ENCODE measurements at places on chromosomes 1 and 21.

- DNase-seq: no peak
Observed at GRCh38 chr1:59100708-59101374, 196.1 kb upstream of the FGGY start.

GRCh38 chr1:177163844-177164379, 600 bp downstream of the ASTN1 start:
- DNase-seq: no peak

GRCh38 chr1:7127322-7128075, 342.2 kb downstream of the CAMTA1 start:
- no peak for DNase-seq

DNA sequence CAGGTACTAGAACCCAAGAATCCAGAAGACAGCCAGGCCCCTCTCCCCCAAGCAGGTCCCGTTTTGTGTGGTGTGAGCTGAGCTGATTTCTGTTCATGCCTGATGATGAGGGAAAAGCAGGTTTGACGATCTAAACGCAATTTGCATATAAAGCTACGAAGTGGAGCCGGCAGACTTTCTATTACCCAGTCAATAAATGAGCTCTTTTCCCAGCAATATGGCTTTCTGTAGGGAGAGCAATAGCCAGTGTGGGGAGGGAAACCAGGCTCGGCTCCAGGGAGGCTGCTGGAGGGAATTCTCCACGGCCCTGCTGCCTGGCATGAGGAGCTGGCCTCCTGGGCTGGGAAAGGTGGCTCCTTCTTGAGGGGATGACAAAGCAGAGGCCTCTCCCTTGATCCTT, 140.7 kb upstream of the AJAP1 start:
- DNase-seq: no peak

- DNase-seq: no peak
Observed at GRCh38 chr1:231642618-231643017, 16.0 kb downstream of the DISC1 start.

DNA sequence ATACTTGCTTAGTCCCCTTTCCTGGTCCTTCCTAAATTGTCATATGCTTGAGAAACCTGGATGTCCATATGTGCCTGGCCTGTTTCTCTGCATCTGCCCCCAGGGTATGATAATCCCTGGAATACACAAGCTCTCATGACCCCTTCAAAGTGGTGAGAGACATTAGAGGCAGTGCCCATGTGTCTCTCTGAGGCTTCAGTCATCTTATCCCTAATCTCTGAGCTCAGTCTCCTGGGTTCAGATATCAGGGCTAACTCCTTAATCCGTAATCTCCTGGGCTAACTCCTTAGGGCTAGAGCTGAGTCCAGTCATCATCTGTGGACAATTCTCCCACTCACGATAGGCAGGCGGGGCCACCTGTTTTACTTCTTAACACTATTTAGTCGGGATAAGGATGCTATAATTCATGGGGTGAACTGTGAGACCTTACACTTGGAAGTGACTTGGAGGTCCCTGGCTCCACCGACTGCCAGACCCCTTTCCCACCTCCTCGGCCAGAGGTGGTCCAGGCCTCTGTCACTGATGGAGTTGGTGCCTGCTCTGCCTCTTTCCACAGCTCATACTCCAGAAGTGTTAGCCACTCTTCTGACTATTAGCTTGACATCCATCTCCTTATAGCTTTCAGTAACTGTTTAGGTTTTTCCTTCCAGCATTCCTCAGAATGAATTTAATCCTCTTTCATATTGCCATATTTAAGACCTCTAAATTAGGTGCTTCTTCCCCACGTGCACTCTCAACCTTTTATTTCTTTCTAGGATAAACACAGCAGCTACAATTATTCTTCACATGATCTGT, 22.7 kb downstream of the CCN1 start:
- DNase-seq: no peak

DNA sequence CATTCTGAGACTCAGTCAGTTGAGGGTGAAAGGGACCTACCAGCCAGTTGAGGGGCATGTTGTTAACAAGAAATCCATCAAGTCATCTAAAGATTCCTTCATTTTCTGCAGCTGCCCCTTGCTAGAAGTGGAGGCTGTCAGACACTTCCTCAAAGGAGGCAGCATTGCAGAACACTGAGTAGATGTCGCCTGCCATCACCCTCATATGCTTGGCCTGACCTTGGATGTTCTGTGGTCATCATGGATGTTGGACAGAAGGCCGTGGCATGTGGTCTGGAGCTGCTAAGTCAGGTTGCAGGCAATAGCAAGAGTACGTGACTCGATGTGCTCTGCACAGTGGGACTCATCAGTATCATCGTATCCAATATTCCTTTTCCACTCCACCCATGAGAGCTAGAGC, 70.6 kb downstream of the GATAD2B start:
- DNase-seq: no peak

GRCh38 chr21:35211782-35212181, 162.7 kb upstream of the RUNX1 start:
- DNase-seq: no peak

- no peak for DNase-seq
Observed at GRCh38 chr1:15296585-15297321, 49.7 kb downstream of the FHAD1 start.

DNA sequence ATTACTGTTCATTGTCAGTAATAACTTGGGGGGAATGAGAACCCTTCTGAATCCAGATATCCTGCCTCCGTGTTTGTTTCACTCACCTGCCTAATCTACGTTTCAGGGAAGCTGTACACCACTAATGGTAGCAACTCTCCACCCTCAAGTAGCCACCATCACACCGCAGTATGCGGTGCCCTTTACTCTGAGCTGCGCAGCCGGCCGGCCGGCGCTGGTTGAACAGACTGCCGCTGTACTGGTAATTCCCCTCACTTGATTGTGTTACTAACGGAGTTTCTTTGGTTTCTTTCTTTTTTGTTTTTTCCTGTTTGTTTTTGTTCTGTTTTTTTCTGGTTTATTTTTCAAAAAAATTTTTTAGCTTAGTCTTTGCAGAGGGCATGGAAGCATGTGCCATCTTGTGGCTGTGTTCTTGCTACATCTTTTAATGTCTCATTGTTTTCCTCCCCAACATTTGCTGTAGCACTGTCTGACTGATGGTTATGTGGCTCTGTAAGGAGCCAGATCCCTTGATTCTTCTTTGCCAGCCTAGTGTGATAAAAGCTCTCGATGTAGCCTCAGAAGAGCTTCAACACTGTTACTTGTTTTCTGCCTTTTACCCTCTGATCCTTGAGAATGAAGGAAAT, 15.9 kb upstream of the OLFML3 start:
- DNase-seq: no peak

DNA sequence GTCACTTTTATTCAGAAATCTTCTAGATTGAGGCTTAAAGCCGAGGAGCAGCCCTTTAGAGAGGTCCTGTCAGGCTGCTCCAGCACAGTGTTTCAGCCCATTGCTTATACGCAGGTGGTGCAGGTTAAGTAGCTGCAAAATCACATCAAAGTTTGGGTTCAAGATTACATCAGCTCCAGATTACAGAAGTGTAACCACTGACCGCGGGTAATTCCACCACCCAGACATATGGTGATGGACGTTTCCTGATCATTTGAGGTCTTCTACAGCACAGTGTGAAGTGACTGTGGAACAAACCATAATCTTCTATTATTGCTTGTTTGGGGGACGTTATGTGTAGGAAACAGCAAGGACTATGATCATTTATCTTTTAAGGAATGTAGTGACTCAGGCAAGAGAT, 11.8 kb downstream of the C1orf115 start:
- DNase-seq: no peak

DNA sequence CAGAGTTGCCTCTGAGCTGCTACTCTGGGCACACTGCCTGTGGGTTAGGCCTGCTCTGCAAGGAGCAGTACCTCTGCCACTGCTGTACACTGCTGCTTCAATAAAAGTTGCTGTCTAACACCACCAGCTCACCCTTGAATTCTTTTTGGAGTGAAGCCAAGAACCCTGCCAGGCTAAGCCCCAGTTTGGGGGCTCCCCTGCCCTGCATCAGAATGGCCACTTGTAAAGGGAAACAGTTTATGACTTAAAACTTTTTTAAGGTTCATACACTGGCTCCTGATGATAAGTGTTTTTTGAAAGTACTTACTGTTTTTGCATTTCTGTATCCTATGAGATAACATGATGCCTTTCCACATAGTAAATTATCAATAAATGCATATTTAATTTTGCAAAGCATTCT, 310.0 kb downstream of the LMO4 start:
- DNase-seq: no peak

GRCh38 chr1:209104646-209105045, 478.9 kb upstream of the CAMK1G start:
- no peak for DNase-seq

GRCh38 chr21:31288191-31288590, 55.9 kb downstream of the TIAM1 start:
- no peak for DNase-seq

DNA sequence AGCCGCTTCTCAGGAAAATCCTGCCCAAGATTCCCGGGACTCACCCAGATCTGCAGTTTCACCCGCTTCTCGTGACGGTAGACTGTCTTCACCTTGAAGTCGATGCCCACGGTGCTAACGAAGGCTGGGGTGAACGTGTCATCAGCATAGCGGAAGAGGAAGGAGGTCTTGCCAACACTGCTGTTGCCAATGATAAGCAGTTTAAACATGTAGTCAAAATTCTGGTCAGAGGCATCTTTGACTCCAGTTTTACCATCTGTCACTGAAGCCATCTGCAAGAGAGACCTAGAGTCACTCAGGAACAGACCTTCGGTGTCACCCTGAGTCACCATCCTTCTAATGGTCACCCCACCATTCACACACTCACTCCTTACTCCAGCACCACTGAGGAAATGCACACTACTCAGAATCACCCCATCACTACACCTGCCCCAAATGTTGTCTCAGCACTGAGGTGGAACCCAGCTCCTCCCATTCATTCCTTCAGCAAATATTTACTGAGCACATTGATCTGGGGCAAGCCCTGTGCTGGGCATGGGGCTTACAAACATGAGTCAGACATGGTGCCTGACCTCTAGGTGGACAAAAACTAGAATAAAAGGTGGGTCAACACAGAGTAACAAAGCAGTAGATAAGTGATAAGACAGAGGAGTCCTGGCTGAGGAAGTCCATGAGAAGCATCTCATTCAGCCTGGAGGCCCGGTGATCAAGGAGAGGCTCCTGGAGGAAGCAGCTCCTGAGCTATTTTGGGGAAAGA, 13.5 kb downstream of the RAB3B start:
- no peak for DNase-seq

DNA sequence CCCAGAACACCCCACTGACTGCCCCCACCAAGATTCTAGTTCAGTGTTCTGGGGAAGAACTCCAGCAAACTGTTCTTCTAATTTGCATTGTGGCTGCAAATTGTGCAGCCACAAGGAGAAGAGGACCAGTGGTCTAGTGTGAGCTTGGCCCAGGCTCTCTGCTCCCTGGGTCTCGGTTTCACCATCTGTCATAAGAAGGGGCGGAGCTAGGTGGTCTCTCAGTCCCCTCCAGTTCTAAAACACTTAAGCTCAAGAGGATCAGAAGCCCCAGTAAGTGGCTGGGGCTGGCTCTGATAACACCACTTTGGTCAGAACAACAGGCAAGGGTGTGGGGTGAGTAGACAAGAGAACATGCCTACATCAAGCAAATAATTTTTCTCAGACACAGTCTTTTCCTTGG, 99.9 kb downstream of the BEND5 start:
- DNase-seq: no peak

DNA sequence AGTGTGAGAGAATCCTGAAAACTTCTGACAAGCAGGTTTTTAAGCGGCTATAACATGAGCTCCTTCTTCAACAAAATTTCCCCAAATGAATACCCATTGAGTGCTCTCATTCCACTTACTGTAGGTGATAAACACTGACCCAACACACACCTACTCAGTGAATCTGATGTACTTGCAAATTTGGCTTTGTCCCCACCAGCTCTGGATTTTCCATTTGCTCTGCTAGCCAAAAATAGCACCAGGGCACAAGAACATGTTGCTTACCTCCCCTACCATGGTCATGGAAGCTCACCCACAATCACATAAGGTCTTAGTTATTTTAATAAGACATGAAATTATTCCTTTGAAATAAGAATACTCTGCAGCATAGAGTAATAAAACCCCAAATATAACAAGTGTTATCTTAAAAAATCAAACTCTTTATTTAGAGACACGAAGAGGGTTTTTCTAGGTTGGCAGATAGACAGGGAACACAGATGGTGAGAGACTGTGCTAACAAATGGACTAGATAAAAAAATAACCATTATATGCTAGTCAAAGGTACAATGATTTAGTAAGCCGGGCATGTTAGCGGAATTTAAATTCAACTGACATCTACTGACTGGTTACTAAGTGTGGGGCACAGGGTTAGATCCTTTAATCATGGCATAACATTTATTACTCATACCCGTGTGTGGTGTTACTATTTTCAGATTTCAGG, 291.9 kb downstream of the KCNH1 start:
- DNase-seq: no peak

GRCh38 chr1:23745515-23745914, 2.2 kb downstream of the ELOA start:
- no peak for DNase-seq

DNA sequence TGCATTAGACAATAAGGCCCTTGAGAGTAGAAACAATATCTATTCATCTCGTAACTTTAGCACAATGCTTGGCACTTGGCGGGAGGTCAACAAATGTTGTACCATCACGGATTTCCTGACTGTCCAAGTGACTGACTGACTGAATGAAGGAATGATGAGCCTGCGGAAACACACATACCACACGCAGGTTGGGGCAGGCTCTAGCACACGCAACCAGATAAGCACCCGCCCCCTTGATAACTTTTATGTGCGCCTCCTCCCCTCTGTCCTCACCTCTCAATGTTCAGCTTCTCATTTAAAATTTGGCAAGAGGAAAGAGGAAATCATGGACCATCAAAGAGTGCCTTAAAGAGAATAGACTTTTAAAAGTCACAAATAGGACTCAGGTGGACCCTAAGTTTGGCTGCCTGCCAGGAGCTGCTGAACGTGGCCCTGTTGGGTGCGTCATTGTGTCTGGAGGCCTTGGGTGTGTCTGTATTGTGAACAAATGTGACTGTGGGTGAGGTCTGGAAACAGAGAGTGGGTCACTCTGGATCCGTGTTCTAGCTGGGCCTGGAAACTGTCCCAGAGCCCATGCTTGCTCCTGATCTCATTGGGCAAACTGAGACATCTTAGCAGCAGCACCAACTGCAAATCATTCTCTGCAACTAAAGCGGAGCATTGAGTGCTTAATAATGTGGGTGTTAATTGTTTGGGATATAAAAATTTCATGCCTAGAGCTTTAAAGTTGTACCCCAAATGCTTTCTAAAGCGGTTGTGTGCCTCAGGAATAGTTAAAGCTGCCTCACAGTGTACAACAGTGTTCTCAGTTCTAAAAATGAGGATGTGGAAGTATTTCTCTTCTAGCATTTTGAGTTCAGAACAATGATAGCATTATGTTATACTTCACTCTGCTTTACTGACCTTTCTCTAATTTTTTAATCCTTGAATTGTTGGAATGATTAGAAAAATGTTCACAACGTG, 47.6 kb upstream of the ABCG1 start:
- no peak for DNase-seq

All from activated T-cell treated with anti-CD3 and anti-CD28 coated beads for 48 hours (primary cell).